ENCODE measurements at places on chromosomes 2 and 18.

- DNase-seq: no peak
These were observed 61.9 kb upstream of the SH3RF3 start for GRCh38 chr2:109066917-109067597.

DNA sequence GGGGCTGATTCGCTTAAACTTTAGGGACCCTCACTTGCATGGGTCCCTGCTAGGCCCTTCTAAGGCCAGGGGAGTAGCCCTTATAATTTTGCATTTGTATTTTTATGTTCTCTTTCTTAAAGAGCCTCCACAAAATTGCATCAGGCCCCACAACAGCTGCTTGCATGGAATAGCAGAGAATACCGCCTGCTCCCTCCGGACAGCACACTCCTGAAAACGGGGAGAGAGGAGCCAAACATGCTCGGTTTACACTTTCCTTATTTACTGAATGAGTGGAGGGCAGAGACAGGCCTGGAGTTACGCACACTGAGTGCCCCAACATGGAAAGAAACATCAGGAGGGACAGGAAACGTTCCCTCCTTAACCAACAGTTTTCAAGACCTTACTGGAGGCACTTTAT lies 132.2 kb downstream of the ANTXR1 start:
- no peak for DNase-seq

DNA sequence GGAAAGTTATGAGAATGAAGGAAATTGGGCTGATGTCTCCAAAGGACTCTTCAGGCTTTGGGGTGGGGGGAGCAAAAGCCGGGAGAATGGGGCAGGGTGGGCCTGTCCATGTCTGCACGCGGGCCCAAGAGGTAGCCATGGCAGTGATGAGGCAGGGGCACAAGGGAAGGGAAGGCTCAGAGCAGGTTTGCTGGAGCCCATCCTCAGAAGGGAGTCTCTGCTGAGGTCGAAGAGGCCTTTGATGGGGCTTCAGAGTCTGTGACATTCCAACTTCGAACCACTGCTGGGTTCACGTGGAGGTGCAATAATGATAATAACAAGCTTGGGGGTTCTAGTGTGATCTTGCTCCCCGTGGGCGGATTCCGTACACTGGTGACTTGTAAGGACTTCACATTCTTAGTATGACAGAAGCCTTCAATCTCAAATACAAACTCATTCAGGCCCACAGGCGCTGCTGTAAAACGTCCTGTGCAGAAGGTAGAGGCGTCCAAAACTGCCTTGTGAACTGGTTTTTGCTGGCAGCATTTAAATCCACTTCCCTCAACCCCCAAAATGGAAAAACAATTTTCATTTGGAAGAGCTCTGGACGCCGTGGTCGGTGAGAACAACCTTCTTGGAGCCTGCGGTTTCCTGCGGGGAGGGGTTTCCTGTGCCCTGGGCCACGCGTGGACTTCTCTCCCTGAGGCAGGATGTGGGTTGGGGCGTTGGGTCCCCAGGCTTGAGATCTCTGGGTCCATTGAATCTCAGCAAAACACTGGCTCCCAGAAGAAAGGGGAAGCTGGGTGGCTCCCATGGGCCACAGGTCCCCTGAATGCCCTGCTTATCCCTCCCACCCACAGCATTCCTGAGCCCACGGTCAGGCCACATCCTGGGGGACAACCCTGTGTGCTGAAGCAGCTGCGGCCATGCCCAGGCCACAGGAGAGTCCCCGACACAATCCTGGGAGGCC lies 151.0 kb downstream of the TPO start:
- DNase-seq: peak; percentile 30

DNA sequence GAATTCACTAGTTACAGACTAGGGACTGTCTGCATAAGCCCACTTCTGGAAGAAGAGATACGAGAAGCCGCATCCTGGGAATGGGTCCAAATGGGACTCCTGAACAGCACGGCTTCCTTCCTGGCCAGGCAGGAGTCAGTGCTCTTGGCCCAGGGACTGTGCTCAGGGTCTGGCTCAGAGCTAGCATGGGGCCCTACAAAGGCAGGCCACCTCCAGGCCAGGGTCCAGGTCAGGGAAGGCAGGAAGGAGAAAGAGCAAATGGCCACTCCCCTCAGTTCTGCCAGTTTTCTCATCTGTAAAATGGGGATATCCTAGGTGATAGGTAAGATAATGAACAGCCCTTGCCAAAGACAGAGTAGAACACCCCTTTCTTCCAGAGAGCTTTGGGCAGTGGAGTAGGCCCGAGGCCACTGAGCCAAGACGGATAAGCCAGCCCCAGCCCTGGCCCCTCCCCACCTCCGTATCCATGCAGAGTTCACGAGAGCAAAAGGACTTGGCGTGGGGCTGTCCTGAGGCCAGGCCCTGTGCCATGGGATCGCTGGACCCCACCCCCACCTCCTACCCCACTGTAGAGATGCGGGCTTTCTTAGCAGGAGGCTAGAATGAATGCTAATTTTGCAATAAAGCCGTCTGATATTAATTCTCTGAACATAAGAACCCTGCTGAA lies 190.1 kb downstream of the MGAT5 start:
- DNase-seq: no peak

- DNase-seq: no peak
These were observed 32.2 kb upstream of the LPIN2 start for GRCh38 chr18:3044931-3045698.

DNA sequence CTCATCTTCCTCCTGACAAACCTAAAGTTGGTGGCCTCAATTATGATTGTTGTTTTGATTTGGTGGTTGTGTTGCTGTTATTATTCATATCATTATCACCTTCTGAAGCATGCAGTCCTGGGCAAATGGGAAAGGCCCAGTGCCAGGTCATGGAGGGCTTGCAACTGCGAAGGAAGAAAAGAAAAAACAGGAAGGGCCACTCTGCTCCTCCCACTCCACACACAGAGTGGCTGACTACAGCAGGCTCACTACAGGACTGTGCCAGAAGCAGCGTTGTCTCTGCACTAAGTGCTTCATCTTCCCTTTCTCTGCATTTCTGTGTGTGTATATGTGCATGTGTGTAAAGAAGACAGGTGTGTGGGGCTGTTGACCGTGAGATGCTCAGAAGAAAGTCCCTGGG lies 231.9 kb downstream of the ANKRD30B start:
- no peak for DNase-seq

GRCh38 chr18:36661999-36662398 lies 166.8 kb downstream of the TPGS2 start:
- DNase-seq: no peak

GRCh38 chr2:40240070-40240469 lies 211.8 kb downstream of the SLC8A1 start:
- no peak for DNase-seq

- DNase-seq: no peak
These were observed 262.8 kb downstream of the KCNE4 start for GRCh38 chr2:223314811-223315210.

DNA sequence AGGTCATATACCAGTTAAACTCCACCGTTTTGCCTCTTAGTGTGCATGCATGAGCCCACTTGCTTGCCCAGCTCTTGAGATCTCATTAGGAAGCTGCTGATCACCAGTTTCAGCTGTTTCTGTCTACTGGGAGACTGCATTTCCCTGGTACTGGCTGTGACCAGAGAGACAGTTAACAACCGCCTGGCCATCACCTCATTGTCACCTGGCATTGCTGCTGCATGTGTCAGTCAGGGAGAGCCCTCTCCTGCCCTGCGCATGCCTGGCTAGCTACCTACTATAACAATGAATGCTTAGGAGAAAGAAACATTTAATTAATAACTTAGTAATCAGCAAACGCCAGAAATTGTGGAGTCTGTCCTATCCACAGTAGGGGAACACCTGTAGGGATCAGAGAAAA lies 265.8 kb upstream of the CYRIA start:
- no peak for DNase-seq

- no peak for DNase-seq
These were observed 210.7 kb downstream of the KLHL29 start for GRCh38 chr2:23595601-23596251.

GRCh38 chr2:83186105-83186760 lies 1272.8 kb downstream of the SUCLG1 start:
- no peak for DNase-seq

- DNase-seq: peak; percentile 32
These were observed 755 bp upstream of the ATP9B start for GRCh38 chr18:79068341-79068936.

- DNase-seq: no peak
These were observed 112.6 kb downstream of the CERS6 start for GRCh38 chr2:168568476-168569267.

DNA sequence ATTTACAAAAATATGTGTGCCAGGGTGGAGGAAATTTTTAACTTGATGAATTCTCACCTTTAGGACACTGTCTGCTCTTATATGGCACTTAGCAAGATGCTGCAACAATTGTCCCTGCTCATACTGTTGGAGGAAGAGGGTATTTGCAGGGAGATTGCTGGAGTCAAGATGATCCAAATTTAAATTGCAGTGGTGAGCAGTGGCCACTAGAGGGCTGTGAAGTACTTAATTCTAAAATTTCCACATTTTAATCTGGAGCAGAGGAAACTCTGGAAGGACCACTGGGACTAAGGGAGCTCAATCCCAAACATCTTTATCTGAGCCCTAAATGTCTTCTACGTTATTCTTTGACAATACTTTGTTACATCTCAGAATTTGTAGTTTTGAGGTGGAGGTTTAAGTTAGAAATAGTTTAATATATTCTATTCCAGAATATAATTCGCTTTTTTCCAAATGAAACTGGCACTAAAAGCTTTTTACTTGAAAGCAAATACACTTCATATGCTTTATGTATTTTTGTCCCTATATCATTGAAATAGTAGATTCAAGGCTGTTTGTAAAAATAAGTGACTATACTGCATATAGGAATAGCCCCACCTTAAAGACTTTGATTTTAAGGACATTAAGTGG lies 33.0 kb upstream of the PTH2R start:
- DNase-seq: no peak

DNA sequence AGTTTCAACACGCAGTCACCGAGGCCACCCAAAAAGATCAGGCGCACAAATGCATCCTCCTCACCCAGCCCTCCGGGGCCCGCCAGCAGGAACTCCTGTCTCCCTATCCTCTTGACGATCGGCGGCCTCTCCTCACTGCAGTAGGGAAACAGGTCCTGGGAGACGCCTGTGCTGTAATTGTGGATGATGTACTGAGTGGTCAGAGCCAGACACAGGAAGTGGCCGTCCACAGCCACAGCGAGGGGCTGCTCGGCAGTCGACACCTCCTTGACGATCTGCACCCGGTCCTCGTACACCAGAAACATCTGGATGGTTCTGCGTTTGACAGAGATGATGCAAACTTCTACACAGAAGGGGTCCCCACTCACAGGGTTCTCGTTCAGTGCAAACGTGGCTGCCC lies 22.0 kb downstream of the TGFBRAP1 start:
- DNase-seq: no peak

GRCh38 chr2:148814143-148814859 lies 60.7 kb upstream of the KIF5C start:
- no peak for DNase-seq

DNA sequence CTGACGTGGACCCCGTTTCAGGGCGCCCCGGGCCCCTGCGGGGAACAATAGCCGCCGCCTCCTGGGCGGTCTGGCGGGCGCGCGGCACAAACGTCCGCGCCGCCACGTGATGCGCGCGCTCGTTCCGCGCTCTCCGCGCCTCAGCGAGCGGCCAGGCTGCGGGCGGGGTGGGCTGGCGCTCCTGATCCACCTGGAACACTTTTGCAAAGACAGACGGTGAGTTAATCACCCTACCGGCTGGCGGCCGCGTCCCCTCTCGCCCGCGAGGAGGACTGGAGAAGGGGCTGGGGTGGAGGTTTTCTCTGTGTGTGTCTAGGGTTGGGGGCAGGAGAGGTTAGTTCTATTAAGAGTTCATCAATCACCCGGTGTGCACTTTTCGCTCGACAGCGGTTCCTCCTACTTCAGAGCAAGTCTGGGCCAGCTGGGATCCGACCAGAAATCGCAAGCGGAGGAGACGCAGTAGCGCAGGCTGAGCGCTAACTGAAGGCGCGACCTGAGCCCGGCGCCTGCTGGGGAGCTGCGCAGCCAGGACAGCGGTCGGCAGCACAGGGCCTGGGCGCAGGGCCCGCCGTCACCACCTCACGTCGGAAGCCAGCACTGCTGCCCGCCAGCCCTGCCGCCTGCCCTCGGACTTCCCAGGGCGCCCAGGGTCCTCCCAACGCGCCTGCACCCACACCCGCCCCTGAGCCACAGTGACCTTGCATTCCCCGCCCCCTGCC lies 10.3 kb upstream of the HOXD1 start:
- DNase-seq: no peak

DNA sequence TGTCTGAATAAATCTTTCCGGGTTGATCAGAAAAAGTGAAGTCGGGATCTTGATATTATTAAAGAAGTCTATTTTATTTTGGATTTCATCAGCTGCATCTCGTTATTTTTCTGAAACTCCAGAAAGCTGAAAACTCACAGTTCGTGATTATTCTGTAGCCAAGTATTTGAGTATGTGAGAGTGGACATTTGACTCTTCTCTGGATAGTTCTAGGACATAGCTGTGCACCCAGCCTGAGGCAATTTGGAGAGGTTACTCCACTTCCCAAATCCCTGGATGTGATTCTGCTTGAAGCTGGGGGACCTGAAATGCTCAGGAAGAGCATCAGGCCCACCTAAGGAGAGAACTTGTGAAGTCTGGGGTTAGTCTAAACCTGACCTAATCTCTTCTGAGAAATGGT lies 117.6 kb upstream of the PID1 start:
- no peak for DNase-seq

- no peak for DNase-seq
These were observed 209.2 kb upstream of the ZC3H15 start for GRCh38 chr2:186276909-186277308.

DNA sequence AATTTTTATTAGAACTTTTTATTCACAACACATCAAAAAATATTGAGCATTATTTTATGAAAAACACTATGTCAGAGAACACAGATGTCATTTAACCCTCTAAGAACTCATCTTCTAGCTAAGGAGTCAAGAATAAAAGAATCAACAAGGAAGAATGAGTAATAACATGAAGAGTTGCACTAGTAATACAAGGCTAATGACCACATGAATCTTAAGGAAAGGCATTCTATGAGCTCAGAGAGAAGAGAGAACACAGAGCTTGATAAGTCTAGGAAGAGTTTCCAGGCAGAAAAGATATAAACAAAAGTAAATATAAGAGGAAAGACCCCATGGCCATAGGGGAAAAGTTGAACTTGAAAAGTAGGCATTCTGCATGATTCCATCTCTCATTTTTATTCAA lies 166.5 kb downstream of the MAIP1 start:
- DNase-seq: no peak

GRCh38 chr2:198518935-198519334 lies 714.5 kb downstream of the PLCL1 start:
- no peak for DNase-seq

- no peak for DNase-seq
These were observed 51.2 kb downstream of the SLC4A1AP start for GRCh38 chr2:27714851-27715291.
